ENCODE measurements at places on chromosomes 13 and 19.

- no peak for DNase-seq
Observed at GRCh38 chr19:38819231-38819920, 6.6 kb upstream of the LGALS4 start.

DNA sequence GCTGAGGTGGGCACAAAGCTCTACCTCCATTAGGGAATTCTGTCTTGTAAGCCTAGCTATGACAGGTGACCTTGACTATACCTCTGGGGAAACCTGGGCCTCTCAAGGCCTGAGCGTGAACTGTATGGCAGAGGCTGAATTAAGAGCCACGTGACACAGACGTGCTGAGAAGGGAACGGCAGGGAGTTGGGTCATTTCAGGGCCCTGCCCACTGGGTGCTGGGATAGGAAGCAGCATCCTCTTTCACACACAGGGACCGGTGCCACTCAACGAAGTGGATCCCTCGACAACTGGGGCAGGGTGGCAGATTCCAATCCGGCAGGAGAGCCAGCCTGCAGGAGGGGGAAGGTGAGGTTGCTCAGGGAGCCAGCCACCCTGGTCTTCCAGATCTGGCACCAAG, 9.2 kb downstream of the ASF1B start:
- DNase-seq = no peak

- DNase-seq = no peak
Observed at GRCh38 chr13:61247149-61247936, 168.3 kb downstream of the PCDH20 start.

DNA sequence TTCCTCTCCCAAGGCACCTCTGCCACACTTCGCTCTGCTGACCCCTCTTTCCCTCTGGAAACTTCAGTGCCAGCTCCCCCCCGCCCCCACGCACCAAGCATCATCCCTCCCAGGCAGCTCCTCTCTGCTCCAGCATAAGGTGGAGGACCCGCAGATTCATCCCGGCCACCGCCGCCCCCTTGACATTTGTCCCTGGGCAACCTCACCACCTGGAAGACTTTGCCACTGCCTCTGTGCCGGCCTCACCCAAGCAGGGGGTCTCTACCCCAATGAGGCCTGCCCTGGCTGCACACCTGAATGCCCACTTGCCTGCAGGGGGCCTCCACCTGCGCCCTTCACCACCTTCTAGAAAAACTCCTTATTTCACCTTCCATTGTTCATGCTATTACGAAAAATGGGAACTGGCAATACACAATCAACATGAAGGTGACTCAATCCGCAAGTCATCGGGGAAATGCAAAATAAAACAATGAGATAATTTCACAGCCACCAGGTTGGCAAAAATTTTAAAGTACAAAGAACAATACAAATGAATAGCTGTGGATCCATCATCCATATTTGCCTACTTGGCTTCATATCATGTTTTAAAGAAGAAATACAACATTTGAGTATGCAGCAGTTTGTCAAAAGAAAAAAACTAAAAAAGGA, 21.9 kb downstream of the CCNE1 start:
- no peak for DNase-seq

DNA sequence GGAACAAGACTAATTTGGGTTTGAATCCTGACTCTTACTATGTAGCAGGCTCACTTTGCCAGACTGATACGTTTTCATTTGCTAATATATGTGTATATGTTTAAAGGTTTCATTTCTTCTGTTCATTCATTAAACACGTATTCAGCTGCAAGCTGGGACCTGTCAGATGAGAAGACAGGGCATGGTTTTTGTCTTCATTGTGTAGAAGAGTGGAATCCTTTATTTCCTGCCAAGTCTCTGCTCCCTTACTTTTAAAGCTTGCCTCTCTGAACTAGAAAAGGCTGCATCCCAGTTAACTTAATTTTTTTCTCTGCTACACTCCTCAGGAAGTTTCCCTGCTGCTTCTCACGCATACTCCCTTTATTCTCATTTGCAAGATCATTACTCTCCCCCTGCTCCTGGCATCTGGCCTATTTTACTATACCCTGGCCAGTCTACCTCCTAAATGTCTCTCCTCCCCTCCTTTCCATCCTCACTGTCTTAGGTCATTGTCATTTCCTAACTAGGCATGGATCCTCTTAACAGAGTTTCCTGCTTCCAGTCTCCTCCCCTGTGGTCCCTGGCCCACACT, 141.0 kb upstream of the TMTC4 start:
- no peak for DNase-seq

GRCh38 chr13:91406619-91407018, 8.2 kb downstream of the GPC5 start:
- peak; percentile 73 for DNase-seq

- DNase-seq = no peak
Observed at GRCh38 chr19:28201462-28201943, 1011.4 kb downstream of the UQCRFS1 start.

DNA sequence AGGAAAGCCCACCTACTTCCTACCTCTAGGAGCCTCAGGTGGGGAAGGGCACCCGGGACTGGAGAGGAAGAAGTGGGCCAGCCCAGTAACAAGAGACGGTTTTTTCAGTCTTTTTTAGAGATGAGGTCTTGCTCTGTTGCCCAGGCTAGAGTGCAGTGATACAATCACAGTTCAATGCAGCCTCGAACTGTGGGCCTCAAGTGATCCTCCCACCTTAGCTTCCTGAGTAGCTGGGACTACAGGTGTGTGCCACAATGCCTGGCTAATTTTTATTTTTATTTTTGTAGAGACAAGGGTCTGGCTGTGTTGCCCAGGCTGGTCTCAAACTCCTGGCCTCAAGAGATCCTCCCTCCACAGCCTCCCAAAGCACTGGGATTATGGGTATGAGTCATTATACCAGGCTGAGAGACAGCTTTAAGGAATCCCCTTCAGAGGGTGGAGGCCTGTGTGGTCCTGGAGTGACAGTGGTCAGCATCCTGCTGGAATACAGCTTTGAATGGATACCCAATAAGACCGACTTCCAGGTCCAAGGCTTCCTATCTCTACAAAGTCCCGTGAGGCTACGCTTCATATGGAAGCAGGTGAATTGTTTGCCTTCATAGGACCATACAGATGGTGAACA, 63.0 kb downstream of the SLC15A1 start:
- no peak for DNase-seq

DNA sequence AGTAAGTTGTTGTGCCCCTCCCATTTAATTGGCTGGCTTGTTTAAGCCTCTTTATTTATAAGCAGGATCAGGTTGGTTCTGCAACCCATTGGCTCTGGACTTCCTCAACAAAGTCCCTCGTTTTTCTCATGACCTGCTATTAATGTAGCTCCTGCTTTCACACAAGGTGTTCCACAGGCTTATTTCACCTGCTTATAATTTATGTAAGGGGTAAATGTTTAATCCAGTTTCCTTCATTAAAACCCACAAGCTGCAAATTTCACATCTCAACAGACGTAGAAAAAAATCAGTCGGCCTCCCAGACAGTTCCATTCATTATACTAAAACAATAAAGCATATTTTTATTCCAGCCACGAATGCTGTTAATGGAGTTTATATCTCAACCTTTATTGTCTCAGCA, 86.1 kb downstream of the TBC1D4 start:
- no peak for DNase-seq

DNA sequence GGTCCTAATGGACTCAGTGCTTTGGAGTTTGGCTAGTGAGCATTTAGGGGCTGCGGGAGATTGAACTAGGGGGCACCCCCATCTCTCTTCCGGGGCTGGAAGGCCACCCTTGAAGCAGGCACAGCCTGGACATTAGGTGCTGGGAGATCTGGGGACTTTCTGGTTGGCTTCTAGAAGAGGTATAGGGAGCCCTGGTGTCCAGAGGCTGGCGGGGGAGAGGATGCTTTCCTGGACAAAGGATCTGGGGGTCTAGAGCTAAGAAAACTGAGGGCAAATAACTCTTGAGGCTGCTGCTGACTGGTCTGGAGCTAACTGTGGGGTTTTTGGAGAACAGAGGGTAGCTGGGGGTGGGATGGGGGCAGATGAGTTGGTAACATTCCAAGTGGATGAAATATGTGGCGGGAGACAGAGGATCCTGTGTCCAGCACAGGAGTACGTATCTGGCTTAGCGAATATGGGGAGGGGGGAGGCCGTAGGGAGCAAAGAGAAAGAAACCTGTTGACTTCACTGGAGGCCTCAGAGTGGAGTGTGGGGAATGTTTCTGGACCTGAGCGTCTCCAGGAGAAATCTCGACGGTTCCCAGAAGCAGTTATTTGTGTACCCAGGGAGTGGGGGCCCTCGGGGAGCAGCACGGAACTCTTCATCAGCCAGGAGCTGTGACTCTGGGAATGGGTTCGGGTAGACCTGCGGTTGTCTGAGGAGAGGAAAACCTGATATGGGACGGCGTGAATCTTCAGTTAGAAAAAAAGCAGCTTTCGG, 1.4 kb downstream of the HNRNPUL1 start:
- DNase-seq = no peak

DNA sequence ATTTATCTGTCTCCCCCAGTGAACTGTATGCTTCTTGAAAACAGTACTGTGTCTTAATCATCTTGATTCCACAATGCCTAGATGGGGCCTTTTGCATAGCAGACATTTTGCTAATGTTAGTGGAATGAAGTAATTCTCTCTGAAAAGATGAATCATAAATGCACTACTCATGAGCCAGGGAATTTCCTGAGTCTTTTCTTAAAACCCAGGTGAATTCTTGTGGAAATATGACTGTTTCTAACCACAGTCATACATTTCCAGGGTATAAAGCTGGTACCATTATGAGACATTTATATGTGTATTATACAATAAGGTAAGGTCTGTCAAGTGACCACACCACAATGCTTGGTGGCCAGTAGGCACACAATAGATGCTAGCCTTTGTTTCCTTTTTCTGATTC, 5.5 kb upstream of the KCTD4 start:
- DNase-seq = no peak

- DNase-seq = no peak
Observed at GRCh38 chr13:88142653-88143052, 471.5 kb downstream of the SLITRK5 start.

- DNase-seq = no peak
Observed at GRCh38 chr13:97653443-97654140, 219.6 kb downstream of the RAP2A start.

- DNase-seq = no peak
Observed at GRCh38 chr19:3773814-3774515, 1.9 kb upstream of the RAX2 start.

GRCh38 chr13:112103961-112104880, 37.3 kb downstream of the SOX1 start:
- no peak for DNase-seq

DNA sequence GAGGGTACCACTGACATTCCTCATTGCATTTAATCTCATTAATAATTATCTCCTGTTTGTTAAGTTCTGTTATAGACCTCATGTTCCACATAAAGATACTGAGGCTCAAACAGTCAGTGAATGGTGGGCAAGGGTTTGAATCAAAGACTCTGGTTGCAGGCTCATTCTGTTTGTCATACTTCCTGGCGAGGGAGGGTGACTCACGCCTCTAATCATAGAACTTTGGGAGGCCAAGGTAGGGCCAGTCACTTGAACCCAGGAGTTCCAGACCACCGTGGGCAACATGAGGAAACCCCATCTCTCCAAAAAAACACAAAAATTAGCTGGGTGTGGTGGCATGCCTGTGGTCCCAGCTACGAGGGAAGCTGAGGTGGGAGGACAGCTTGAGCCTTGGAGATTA, 220.7 kb upstream of the MIR17HG start:
- DNase-seq = no peak

- no peak for DNase-seq
Observed at GRCh38 chr13:40432018-40432978, 234.1 kb downstream of the FOXO1 start.

GRCh38 chr19:18070181-18070580, 16.6 kb downstream of the IL12RB1 start:
- no peak for DNase-seq

Data from HEK293T (cell line).